Suprapubic skin (tissue), 4 donors: ENCODE measurements at places on chromosomes 2 and 18. TPM values are rescaled to one million over a fixed set of nuclear protein-coding genes. Genes with fewer than 3 reads are reported as not detected.

GRCh38 chr2:152564754-152565551, 152.3 kb downstream of the PRPF40A start:
- DNase-seq: no peak

GRCh38 chr2:224162122-224162521, 123.0 kb upstream of the SERPINE2 start:
- no peak for DNase-seq

GRCh38 chr2:7940723-7941122, 741.1 kb upstream of the ID2 start:
- no peak for DNase-seq

GRCh38 chr18:79790996-79791972, 6.5 kb upstream of the KCNG2 start:
- no peak for DNase-seq

The EPB41L3 gene
- total RNA-seq: 14.4 TPM

The ING5 gene
- 40.6 TPM for total RNA-seq

The DIS3L2 gene
- 105 TPM for total RNA-seq
